Stimulated activated CD8-positive, alpha-beta memory T cell treated with anti-CD3 and anti-CD28 coated beads, Interleukin-7, amount 100 ng/mL, for 24 hours (primary cell): ENCODE measurements at places on chromosomes 16 and 17.

- DNase-seq, result no peak
Measured at GRCh38 chr17:76405967-76406647, 21.7 kb downstream of the SPHK1 start.

DNA sequence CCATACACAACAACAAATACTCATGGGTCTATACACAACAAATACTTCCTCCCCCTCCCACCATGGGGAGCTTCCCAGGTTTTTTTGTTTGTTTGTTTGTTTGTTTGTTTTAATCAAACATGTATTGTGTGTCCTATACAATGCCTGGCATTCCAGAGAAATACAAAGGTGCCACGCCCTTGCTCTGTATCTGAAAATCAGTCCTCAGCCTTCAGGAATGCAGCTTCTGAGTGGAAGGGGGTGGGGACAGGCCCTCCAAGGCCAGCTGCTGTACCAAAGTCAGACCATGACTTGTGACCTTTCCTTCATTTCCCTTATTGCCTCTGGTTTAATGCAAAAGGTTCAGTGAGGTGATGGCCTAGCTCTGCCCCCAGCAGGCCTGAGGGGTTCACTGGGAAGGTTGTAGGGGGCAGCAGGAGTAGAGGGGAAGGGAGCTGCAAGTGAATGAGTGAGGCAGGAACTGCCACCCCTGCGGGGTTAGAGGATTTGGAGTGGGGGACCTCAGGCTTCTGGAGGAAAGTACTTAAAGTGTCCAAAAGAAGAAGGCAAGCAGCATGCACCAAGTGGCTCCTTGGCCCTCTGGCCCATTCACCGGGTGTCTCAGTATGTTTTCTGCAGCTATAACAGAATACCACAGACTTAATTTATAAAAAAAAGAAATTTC, 105.2 kb downstream of the CLEC16A start:
- DNase-seq, result no peak

GRCh38 chr17:6098050-6098822, 28.1 kb downstream of the WSCD1 start:
- no peak for DNase-seq

DNA sequence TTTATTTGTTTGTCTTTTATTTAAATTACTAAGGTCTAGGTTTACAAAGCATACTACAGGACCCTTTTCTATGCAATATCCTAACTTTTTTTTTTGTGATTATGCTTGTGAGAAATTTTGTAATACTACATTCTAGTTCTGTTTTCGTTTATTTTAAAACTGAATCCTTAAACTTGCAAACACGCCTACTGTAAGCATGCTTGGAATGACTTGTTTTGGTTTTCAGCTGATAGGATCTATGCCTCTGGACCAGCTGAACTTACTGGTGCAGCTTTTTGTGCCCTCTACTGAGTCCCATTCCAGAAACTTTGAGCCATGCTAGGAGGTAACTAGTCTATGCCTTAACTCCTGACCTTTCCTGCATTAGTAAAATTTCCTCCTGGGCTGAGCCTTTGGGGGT, 6.0 kb downstream of the PDP2 start:
- no peak for DNase-seq

GRCh38 chr17:28239271-28239624, 79.8 kb upstream of the TMEM97 start:
- DNase-seq, result no peak

DNA sequence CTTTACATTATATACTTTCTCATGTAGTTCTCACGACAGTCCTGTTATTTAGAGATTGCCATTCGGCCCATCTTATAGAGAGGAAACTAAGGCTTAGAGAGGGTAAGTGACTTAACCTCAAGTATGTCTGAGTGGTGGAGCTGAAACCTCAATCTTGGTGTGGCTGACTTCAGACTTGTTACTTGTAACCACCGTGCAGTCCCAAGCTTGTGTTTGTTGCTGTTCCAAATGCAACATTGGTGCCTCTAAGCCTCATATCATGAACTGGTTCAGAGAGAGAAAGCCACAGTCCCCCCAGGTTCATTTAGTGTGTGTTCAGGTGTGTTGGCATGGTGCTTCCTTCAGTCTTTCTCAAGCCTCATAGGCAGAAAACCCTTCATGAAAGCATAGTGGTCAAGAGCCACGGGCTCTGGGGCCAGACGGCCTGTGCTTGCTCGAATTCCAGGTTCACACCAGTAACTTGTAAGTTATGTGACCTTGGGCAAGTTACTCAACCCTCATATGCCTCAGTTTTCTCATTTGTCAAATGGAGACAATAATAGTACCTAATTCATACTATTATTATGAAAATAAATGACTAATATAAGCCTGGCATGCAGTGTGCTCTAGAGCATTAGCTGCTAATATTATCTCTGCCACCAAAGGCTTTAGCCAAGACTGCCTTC, 39.9 kb downstream of the CDH1 start:
- no peak for DNase-seq

DNA sequence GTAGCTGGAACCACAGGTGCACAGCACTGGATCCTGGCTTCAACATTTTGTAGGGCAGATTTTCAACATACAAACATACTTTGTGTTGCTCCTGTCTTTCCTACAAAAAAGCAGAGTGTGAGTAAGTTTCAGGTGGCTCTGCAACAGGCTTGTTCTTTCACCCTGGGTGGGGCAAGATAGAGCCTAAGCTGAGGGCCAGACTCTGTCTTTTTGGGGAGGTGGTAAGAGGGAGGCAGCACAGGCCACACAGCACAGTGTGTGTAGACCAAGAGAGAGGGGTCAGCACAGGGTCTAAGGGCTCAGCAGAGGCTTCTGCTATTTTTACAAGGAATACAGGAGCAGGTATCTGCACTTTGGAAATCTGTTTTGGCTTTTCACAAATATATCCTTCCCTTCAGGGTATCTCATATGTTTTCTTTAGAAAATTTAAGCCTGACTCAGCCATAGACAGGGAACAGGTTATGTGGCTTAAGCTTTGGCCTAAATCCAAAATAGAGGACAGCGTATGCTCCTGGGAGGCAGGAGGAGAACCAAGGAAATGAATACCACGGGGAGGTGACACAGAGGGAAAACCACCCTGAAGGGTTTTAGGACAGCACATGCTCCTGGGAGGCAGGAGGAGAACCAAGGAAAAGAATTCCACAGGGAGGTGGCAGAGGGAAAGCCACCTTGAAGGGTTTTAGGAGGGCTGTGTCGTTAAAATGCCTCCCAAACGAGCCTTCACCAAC, 21.6 kb downstream of the EMC8 start:
- no peak for DNase-seq

DNA sequence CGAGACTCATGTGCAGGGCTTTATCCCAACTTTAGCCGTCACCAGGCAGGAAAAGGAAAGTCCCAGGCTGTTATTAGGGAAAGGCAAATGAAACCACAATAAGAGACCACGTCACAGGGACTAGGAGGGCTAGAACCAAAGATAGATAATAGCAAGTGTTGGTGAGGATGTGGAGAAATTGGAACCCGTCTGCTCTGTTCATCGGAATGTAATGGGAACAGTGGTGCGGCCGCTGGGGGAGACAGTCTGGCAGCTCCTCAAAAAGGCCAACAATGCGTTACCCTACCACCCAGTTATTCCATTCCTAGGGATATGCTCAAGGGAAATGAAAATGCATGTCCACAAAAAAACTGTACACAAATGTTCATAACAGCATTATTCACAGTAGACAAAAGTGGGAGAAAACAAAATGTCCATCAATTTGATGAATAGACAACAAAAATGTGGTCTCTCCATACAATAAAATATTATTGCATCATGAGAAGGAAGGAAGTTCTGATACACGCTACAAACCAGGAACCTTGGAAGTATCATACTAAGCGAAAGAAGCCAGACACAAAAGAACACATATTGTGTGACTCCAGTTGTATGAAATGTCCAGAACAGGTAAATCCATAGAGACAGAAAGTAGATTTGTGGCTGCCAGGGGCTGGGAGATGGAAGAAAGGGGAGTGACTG, 19.5 kb upstream of the USP10 start:
- DNase-seq, result no peak
